Activated CD8-positive, alpha-beta T cell treated with anti-CD3 and anti-CD28 coated beads, Interleukin-2, amount 10 ng/mL, durations not matched to agents 7 days and 5 days (primary cell): ENCODE measurements at places on chromosomes 3 and 15. TPM values are rescaled to one million over a fixed set of nuclear protein-coding genes. Genes with fewer than 3 reads are reported as not detected.

The FAM43A gene
- 1.2 TPM for total RNA-seq

The RARB gene
- not detected for total RNA-seq

The SH2D7 gene
- total RNA-seq, result 0.31 TPM

DNA sequence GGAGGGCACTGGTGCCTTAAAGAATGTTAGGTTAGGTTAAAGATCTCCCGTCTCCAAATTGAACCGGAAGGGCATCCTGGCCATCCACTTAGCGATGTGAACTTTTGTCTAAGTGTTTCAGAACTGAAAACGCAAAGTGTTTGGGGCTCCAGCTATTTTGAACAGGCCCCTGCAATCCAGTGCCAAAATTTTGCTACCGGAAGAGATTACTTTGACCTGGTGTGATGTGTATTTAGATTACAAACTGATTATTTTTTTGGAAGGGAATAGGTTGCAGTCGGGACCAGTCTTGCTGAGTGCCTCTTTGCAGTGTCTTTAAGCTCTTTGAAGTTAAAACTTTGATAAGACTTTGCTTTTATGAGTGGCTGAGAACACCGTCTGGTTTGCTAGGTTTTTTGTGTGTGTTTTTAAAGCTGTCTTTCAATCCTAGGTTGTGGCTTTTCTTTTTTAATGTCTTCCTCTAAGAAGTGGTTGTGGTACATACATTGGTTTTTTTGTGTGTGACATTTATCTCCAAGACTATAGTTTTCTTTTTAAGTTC, 179.6 kb downstream of the OR4M2 start:
- peak; percentile 23 for DNase-seq

GRCh38 chr3:45499529-45499928, 95.0 kb upstream of the LIMD1 start:
- no peak for DNase-seq

- DNase-seq, result no peak
Measured at GRCh38 chr15:64617727-64618126, 157.3 kb downstream of the ZNF609 start.

DNA sequence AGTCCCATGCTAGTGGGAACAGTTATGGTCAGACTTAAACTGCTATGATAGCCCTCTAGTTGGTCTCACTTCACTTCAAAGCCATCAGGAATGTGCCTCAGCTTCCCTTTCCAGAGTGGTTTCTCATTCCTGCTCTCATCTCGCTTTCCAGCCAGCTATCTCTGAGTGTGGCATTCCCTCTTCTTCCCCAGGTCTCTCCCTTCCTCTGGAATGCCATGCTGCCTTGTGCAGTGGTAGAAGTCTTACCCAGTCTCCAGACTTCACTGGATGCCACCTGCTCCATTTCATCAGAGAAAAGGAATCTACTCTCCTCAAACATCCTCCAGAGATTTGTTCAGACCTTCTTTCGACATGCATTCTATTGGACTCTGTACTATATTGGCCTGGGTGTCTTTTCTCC, 83.0 kb downstream of the AGBL1 start:
- DNase-seq, result no peak
